ENCODE measurements at places on chromosomes 12 and 14.

GRCh38 chr12:103498990-103499389, 3.2 kb upstream of the C12orf42 start:
- no peak for DNase-seq

GRCh38 chr12:13175499-13175898, 21.0 kb upstream of the EMP1 start:
- no peak for DNase-seq

- no peak for DNase-seq
Measured at GRCh38 chr12:2029851-2030250, 22.9 kb upstream of the CACNA1C start.

DNA sequence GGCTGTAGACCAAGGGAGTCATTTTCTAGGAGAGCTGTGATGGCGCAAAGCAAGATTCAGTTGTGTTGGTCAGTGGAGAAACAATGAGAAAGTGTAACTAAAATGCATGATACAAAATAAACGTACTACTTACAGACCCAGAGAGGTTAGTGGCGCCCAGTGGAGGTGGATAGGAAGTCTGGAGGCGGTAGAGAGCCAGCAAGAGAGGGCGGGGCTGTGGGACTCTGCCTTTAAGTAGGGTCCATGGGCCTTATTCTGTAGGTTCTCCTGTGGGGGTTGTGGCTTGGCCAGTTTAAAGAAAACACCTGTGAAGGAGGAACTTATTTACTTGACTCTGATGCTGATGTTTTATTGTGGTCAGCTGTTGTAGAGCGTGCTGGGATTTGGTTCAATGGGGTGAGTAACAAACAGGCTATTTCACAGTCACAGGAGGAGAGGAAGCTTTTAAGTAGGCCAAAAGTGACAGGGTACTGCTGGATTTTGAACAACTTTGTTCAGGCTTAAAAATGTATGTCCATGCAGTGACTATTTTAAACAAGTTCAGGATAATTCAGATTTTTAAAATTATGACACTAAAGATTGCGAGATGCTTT, 1097.7 kb downstream of the TMTC2 start:
- DNase-seq, result no peak

GRCh38 chr12:90909069-90909770, 45.8 kb downstream of the CCER1 start:
- DNase-seq, result peak; percentile 11

- DNase-seq, result no peak
Measured at GRCh38 chr14:60641742-60642269, 7.5 kb downstream of the SIX1 start.

- peak; percentile 27 for DNase-seq
Measured at GRCh38 chr12:104695453-104696148, 238.9 kb downstream of the CHST11 start.

GRCh38 chr12:103442822-103443221, 52.9 kb downstream of the C12orf42 start:
- no peak for DNase-seq

- no peak for DNase-seq
Measured at GRCh38 chr12:120259418-120260202, 5.9 kb downstream of the PXN start.

GRCh38 chr12:12147111-12147510, 76.4 kb downstream of the BCL2L14 start:
- no peak for DNase-seq

DNA sequence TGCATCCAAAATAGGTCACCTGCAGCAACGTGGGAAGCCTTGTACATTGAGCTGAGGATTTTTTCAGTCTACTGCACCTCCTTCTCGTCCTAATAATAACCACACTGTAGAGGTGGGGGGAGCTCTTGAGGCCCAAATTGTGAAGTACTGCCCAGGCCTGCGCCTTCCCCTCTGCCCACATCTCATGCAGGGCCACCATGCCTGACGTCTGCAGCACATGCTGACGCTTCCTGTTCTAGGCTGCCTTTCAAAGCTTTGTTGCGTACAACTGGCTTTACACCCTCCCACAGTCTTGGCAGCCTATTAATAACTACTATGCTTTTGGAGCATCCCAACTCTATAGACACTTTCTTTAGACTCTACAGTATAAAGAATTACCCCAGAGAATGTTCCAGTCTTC, 26.5 kb upstream of the TTC7B start:
- DNase-seq, result no peak

GRCh38 chr12:129169928-129170327, 316.6 kb downstream of the GLT1D1 start:
- no peak for DNase-seq

GRCh38 chr12:110269622-110270124, 11.4 kb upstream of the ATP2A2 start:
- no peak for DNase-seq

- DNase-seq, result no peak
Measured at GRCh38 chr14:48826058-48826457, 760.1 kb downstream of the RPS29 start.

GRCh38 chr12:1877169-1877878, 41.1 kb downstream of the CACNA2D4 start:
- no peak for DNase-seq

DNA sequence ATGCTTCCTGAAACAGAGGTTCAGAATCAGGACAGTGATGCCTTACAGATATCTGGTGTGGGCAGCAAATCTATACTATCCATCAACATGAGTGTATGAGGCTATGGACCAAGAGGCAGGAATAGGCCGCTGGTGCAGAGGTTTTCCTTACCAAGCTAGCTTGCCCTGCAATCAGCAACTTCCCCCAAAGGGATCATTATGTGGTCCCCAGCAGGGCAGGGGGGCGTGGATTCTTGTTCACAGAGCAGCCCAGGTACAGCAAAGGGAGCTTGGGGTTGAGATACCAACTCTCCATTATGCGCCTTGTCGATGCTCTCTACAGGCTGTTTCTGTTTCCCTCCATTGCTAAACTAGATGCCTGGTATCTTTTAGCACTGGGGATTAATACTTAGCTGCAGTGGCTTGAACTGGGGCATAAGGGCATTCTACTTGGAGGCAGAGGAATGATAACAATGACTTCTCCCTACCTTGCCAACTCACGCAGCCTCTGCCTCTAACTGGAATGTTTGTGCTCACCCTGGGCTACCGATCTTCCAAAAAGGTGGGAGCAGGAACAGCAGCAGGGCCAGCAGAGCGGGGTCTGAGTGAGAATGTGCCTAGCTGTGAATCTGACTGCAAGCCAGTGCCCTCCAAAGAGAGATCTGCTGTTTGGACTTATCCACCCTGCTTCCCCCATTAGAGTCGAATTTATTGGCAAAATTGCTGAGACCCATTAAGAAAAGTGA, 10.3 kb upstream of the KRT1 start:
- DNase-seq, result no peak

DNA sequence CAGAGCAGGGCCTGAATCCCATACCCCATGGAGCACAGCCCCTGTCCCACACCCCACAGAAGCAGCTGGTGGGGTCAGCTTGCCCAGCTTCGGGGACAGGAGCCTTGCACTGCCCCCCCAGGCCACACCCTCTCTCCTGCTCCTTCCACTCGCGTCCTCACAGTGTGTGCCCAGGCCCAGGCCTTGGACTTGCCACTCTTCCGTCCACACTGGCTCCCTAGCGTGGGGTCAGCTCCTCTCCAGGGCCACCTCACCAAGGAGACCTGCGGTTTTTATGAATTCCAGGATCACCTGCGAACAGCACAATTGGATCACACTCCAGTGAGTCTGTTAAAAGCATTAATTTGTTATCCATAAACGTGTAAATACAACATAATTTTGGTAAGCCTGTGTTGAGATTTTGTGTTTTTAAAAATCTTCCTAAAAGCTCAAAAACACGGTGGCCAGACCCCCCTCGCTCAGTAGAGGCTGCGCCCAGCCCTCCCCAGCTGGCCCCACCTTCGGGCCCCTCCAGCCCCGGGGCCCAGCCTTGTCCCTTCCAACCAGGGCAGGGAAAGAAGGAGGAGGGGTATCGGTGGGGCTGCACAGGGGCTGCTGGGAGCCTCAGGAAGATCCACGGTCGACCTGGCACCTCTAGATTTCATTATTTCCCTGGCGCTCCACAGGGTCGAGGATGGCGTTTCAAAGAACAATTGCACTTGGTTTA, 12.0 kb downstream of the GALNT9 start:
- DNase-seq, result no peak

DNA sequence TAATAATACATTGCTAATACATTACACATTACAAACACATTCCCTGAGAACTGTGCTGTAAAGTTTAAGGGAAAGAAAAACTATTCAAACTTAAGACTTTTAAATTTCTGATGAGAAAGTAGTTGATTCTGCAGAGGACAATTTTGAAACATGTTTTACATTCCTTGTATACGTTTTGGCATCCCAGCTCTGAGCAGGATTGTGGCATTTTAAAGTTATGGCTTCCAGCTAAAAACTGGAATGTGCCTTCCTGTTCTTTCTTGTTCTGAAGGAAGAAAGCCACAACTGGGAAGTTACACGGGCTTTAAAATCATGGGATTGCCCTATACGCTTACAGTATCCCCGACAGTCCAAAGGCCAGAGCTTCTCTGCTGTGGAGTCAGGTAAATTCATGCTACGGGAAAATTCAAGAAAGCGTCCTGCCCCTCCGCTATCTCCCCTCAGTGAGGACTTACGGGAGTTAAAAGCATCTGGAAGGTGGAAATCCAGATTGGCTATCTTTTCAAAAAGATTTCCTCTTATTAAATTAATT, 10.8 kb upstream of the KLHL42 start:
- DNase-seq, result no peak

GRCh38 chr14:56244138-56244789, 126.1 kb downstream of the PELI2 start:
- DNase-seq, result no peak

GRCh38 chr12:3533703-3534386, 42.8 kb downstream of the PRMT8 start:
- DNase-seq, result no peak

DNA sequence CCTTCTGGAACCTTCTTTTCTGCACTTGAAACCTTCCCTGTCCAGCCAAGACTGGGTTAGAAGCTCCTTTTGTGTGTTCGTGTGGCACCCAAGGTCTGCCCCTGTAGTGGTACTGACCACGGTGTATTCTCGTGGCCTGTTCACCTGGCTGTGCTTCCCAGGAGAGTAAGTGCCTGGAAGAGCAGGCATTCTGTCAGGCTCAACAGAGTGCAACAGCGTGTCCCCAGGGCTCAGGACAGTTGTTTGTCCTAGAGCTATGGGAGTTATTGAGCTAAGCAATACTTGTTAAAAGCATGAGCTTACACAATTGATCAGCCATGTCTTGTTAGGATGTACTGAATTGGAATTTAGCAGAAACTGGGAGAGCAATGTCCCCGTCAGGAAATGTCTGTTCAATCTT, 12.9 kb upstream of the SLC38A2 start:
- DNase-seq, result no peak

GRCh38 chr12:21910657-21911056, 30.6 kb downstream of the ABCC9 start:
- DNase-seq, result no peak

- DNase-seq, result no peak
Measured at GRCh38 chr12:124347335-124347734, 52.4 kb downstream of the RFLNA start.

DNA sequence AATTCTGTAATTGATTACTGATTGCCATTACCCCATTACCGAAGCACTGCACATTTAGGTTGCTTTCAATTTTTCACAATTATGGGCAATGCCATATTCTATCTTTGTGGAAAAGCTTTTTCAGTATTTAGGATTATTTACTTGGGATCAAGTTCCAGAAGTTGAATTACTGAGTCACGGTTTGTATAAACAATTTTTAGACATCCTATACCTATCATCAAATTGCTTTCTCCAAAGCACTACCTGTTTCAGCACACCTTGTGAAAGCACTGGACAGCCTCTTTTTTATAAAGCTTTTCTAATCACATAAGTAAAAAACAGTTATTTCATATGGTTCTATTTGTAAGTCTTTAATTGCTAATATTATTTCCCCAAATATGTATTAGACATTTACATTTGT, 221.5 kb upstream of the CAND1 start:
- DNase-seq, result no peak

DNA sequence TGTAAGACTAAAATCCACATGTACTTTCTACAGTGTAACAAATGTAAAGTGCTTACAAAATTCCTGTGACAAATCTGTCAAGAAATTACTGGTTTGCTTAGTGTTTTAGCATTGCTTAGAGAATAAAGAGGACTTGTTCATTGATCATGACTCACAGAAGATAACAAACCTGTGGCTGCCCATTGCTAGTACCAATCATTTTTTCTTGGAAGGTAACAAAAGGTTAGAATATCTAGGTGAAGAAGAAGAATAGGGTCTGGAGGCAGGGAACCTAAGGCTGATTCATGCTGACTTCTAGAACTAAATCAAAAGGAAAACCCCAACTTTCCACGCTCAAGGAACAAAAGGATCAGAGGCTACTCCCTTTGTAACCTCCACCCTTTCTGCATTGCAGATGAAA, 232.7 kb upstream of the ABCD2 start:
- no peak for DNase-seq

DNA sequence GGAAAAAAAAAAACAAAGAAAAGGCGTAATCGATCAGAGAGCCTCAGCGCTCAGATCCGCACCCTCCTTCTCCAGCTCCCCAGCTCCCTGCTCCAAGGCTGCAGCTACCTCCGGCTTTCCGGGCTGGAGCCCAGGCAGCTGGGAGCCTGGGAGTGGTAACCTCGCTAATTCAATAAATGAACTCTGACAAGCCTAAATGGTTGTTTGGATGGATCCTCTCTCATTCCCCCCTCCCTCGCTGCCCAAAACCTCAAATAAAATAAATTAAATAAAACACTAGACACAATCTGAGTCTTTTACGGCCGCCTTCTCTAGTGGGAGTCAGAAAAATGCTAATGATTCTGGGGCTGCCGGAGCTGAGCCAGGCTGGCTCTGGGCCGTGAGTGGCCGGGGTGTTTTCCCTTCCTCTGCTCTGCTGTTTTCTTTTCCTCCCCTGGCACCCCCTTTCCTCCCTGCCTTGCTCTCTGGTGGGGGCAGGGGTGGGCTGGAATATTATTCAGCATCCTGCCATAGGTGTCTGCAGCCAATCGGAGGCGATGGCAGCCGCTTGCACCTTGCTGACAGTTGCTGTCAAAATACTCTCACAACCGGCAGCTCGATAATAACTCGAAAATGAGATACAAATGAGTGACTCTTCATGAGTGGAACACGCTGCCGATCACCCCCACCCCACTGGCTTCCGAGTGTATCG, 76.1 kb downstream of the RBM19 start:
- DNase-seq, result no peak

DNA sequence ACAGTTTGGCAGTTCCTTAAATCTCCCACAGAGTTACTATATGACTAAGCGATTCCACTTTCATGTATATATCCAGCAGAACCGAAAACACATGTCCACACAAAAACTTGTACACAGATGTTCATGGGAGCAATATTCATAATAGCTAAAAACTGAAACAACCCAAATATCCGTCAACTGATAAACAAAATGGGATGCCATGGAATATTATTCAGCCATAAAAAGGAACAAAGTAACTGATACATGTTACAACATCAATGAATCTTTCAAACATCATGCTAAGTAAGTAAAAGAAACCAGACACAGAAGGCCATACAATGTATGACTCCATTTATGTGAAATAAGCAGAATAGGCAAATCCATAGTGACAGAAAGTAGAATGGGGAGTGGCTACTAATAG, 80.2 kb upstream of the GPHB5 start:
- no peak for DNase-seq

DNA sequence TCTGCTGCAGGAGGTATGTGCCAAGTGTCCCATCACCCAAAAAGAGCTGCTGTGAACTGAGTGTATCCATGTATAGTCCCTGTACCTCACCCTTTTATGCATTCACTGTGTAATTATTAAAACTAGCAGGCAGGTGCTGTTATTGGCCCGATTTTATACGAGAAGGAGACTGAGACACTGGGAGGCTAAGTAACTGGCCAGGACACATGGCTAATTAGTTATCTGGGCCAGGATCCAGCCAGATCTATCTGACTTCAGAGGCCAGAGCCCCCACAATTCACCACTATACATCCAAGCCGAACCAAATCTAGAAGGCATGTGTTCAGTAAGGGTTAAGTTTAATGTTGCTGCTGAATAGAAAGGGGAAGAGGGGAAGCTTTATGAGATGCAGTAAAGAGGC, 73.4 kb downstream of the FRMD6 start:
- DNase-seq, result no peak
